Omental fat pad (tissue), 4 donors: ENCODE measurements at places on chromosomes 1 and 21.

DNA sequence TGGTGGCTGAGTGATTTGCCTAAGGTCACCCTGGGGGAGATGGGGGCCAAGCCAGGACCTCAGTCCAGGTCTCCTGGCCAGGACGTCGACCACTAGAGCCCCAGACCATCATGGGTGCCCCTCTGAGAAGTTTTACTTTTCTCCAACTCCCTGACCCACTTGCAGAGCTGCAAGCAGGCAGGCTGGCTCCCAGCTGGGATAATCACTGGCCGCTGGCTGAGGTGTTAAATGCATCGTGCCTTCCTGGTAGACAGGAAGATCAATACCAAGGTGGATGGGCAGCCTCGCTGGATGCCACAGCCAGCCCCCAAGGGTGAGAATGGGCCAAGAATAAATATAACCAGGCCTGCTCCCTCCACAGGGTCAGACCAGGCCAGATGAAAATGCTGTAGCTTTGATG, 106.2 kb downstream of the EPHB2 start:
- DNase-seq = no peak

DNA sequence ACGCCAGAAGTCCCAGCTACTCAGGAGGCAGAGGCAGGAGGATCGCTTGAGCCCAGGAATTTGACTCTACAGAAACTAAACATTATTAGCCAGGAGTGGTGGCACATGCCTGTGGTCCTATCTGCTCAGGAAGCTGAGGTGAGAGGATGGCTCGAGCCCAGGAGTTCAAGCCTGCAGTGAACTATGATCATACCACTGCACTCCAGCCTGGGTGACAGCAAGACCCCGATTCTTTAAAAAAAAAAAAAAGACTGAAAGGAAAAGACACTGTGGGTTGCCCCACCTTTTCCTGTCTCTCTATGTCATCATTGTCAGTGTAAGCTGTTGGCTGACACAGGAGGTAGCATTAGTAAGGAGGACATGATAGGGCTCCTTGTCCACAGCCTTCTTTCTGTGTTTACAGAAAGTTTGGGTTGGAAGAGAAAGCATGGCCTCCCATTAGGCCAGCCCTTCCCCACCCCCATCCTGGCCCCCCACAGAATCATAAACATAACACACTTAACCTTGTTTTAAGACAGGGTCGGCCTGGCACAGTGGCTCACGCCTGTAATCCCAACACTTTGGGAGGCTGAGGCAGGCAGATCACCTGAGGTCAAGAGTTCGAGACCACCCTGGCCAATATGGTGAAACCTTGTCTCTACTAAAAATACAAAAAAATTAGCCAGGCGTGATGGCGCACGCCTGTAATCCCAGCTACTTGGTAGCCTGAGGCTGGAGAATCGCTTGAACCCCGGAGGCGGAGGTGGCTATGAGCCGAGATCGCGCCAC, 20.6 kb upstream of the RCAN3 start:
- no peak for DNase-seq

- no peak for DNase-seq
Measured at GRCh38 chr1:175434283-175434860, 241.8 kb upstream of the KIAA0040 start.

DNA sequence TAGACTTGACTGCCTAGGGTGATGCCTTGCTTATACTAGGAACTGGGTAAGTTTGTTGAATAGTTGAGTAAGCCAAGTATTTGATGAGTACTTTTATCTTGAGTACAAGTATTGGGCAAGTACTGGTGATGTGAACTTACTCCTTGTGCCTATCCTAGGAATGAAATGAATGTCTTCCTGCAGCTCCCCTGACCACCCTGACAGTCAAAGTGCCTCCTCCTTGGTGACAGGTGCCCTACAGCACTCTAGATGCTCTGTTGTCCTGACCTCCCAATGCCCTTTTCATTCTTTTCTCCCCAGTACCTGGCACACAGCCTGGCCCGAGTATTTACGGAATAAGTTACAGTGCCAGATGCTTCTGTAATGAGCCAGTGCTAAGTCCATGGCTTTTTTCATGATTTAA, 25.5 kb downstream of the PCSK9 start:
- no peak for DNase-seq

GRCh38 chr1:240255922-240256321, 164.2 kb downstream of the FMN2 start:
- DNase-seq = no peak

DNA sequence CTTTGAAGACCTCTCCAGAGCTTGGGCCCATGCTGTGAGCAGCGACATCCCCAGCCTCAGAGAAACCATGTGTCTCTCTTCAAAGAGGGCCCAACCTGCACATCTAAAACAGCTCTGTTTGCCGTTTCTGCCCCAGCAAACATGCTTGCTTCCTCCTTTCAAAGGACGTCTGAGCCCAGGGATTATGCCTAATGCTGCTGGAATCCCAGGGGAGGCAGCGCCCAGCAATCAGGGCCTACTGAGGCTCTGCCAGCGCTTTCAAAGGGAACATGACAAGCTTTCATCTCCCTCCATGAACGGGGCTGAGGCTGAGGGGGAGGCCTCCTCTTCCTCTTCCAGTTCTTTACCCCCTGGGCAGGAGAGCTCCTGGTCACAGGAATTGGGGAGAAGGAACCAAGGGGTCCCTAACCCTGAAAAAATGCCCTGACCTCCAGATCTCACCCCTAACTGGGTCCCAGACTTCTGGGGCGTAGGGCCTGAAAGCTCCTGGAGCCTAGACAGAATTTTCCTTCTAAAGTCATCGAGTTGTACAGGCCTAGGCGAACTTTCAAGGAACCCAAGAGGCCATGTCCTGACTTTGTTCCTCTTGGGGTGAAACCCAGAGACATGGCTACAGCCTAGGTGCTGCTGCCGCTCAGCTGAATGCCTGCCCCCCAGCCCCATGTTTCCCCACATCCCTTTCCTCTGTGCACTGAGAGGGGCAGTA, 13.4 kb upstream of the ASCL5 start:
- DNase-seq = no peak
